ENCODE measurements at places on chromosomes 13 and 19.

DNA sequence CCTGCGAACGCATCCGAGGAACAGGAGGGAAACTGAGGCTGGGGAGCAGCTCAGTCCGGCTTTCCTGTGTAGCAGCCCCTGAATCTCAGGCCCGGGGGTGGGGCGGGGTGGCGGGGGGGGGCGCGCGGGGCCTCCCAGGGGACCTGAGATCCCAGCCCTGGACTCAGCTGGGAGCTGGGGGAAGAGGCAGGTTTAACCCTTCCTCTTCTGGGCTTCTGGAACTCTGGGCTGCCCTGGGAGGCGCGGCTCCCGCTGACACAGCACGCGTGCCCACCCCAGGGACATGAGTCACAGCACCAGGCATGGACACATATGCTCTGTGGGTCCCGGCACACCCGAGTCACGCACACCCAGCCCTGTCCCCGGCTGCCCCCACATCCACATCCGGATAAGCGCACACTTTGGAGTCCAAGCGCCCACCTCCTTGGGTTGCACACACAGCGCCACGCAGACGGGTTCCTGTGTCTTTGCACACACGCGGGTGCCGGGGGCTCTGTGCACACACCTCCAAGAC, 3.5 kb upstream of the CIRBP start:
- DNase-seq: peak; percentile 62

DNA sequence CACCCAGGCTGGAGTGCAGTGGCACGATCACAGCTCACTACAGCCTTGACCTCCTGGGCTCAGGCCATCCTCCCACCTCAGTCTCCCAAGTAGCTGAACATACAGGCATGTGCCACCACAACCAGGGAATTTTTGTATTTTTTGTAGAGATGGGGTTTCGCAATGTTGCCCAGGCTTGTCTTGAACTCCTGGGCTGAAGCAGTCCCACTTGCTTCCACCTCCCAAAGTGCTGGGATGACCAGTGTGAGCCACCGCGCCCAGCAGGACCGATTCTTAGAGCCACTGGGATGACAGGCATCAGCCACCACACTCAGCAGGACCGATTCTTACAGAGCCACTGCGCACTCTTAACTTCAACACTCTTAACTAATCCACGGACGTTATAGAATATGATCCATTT, 54.9 kb upstream of the RANBP3 start:
- no peak for DNase-seq

DNA sequence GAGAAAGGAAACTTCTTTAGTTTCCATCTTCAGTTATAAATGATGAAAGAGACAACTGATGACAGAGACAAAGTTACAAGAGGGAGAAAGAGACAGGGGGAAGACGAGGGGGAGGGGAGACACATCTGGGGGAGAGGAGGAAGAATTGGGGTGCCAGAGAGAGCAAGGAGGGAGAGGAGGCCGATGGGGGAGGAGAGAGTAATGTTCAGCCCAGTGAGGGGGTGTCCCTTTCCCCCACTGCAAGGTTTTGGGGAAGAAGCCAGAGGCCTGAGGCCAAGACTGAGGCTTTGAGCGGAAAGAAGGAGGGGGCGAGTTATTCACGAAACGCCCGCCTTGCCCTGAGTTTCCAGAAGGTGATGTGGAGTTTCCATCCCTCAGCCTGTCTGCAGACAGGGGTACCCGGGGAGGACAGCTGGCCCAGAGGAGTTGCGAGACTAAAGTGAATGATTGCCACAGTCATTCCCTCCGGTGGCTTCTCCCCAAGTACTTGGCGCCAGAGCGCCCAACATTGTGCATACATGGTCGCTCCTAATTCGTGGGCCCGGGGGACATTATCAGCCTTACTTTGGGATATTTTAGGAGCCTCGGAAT, 558 bp upstream of the PPAN start:
- no peak for DNase-seq

DNA sequence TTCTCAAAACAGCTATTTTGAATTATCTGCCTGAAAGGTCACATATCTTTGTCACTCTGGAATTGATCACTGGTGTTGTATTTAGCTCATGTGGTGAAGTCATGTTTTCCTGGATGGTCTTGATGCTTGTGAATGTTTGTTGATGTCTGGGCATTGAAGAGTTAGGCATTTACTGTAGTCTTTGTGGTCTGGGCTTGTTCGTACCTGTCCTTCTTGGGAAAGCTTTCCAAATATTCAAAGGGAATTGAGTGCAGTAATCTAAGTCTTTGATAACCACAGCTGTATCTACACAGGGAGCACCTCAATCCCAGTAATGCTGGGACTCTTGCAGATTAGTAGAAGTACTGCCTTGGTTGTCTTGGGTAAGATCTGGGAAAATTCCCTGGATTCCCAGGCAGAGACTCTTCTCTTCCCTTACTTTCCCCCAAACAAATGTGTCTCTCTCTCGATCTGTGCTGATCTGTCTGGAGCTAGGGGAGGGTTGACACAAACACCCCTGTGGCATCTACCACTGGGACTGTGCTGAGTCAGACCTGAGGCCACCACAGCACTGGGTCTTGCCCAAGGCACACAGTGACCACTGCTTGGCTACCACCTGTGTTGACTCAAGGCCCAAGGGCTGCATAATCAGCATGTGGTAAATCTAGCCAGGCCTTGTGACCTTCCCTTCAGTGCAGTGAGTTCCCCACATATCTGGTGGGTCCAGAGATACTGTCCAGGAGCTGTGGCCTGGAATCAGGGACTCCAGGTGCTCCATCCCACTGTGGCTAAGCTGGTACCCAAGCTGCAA, 5.5 kb upstream of the CYP4F3 start:
- no peak for DNase-seq

- DNase-seq: no peak
Measured at GRCh38 chr13:94854688-94855087, 142.3 kb upstream of the SOX21 start.

DNA sequence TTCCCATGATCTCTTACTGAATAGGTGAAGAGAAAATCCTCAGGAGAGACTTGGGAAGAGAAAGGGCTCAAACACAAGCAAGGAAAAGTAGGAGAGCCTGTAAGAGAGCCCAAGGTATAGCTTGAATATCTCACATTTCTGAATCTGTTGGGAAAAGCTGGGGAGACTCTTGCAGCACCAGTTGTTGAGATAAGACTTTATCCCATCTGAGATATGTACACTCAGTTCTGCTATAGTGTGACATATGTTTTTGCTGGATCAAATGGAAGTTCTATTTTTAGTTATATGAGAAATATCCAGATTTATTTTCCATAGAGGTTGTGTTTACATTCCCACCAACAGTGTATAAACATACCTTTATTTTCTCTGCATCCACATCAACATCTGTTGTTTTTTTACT, 246.1 kb downstream of the NDFIP2 start:
- DNase-seq: no peak

DNA sequence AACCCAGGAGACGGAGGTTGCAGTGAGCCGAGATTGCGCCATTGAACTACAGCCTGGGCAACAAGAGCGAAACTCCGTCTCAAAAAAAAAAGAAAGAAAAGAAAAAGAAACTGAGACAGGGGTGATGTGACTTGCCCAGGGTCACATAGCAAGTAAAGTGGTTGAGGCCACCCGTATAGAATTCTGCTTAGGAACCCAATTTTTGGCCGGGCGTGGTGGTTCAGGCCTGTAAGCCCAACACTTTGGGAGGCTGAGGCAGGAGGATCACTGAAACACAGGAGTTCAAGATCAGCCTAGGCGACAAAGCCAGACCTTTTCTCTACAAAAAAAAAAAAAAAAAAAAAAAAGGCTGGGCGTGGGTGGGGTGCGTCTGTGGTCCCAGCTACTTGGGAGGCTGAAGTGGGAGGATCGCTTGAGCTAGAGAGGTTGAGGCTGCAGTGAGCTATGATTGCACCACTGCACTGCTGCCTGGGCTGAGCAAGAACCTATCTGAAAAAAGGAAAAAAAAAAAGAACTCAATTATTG, 1.3 kb downstream of the SNRPA start:
- no peak for DNase-seq

GRCh38 chr13:42040730-42041010, 7.8 kb upstream of the DGKH start:
- DNase-seq: no peak

DNA sequence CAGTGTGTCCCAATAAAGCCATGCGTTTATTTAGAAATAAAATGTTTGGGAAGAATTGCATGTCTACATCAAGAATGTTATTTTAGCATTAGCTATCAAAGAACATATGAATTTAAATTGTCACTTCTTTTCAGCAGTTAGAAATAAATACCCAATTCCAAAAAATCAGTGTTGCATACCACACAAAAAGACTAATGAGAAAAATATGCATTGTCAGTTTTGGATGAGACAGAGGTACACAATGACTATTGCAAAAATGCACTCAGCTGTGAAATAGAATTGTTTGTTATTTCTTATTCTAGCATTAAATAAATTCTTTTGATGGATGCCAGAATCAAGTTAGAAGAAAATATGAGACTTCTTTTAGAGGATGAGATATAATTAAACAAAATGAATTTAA, 833.9 kb downstream of the SLITRK1 start:
- DNase-seq: no peak

DNA sequence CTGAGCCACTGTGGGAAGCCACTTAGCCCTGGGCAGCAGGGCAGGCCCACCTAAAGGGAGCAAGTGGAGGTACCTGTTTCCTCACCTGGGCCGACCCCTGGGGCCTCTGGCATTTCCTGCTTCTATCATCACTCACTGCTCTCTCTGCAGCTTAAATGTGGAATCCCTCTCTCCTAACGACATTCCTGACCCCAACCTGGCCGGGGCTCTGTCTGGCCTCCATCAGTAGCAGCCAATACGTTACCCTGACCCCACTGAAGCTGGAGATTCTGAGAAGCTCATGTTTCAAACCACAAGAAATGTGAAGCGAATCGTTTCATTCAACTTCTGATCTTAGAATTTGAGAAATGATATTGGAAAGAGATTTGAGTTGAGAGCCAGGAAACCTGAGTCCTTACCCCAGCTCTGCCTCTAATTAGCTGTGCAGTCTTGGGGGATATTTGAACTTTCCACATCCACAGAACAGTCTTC, 39.9 kb downstream of the DOCK9 start:
- peak; percentile 63 for DNase-seq

DNA sequence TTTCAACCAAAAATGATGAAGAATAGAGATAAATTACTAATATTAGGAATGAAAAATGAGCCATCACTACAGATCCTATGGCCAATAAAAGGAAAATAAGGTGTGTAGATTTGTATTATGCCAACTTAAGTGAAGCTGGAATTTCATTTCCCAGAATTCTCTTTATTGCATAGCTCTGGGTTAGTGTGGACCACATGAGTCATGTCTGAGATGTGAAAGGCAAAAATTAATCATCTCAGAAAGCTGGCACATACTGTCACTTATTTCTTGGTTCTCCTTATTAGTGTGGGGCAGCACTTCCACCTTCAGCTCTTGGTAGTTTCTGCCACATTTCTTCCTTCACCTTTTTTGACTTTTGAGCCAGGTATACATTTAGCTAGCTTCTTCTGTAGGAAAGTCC, 82.6 kb downstream of the KATNAL1 start:
- DNase-seq: no peak

GRCh38 chr19:38233740-38234251, 9.8 kb upstream of the DPF1 start:
- peak; percentile 60 for DNase-seq

GRCh38 chr13:79907527-79907926, 426.6 kb downstream of the NDFIP2 start:
- no peak for DNase-seq

DNA sequence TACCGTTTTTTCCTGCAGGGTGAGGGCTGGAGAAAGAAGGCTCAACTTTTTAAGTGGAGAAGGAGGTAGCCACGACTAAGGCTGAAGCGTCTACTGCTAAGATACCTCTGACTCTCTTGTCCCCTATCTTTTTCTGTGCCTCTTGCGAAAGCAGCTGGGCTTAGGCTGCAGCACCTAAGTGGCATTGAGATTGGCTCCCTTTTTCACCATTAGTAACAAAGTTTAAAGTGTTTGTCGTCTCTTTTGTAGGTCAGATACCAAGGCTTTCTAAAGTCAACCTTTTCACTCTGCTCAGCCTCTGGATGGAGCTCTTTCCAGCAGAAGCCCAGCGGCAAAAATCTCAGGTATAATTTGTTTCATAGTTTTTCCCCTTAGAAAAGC, 887 bp downstream of the CDADC1 start:
- DNase-seq: peak; percentile 25

- DNase-seq: peak; percentile 2
Measured at GRCh38 chr13:76009267-76009890, 373.2 kb downstream of the LMO7 start.

DNA sequence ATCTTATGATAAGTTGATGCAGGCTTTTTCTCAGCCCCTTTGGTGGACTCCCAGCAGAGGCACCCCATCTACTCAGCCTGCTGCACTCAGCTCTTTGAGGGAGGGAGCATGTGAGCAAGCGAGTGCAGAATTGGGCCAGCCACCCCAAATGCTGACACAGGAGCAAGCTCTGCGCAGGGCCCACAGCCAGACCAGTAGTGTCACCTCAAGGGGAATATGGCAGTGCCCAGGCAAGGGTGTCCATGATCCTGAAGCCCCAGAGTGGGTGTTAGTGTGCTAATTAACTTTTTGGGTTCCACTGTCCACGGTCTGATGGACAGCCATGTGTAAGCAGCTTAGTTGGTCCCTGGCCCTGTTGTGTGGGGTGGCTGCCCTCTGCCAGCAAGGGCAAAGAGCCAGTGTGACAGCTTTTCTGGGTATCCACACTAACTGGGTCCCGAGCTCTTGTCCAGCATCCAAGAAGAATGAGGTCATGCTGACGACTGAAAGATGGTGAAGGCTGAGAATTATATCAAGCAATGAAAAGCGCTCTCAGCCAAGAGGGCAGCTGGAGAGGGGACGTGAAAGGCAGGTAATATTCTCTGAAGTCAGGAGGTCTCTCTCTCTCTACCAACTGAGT, 898.3 kb upstream of the PCDH9 start:
- no peak for DNase-seq

DNA sequence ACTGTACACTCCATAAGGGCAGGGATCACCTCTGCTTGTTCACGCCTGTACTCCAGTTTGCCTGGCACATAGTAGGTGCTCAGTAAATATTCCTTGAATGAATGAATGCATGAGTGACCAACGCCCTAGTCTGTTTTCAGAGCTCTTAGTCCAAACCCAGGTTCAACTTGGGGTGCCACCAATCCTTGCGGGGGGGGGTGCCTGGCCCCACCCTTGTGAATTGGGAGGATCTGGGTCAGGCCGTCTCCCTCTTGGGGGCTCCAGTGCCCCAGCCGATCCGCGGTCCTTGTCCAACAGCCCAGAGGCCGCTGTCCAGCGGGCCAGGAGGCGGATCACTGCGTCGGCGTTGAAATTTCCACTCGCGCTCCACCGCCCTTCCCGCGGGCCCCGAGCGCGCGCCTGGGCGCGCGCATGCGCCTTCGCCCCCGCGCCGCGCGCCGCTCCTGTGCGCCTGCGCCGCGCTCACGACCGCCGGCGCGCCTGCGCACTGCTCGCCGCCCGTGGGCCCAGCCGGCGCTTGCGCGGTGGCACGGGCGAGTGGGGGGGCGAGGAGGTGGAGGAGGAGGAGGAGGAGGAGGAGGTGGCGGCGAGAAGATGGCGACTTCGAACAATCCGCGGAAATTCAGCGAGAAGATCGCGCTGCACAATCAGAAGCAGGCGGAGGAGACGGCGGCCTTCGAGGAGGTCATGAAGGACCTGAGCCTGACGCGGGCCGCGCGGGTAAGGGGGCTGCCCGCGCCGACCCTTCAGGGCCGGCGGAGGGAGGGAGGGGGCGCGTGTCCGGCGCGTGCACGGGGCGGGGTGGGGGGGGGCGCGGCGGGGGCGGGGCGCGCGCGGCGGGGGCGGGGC, at the start of gene CRTC1:
CRTC1 (plus strand) TSS at position 572 of the 849 bp plus-strand sequence; CDS start at position 595, 23 bp downstream.
- DNase-seq: peak; percentile 85
